ENCODE measurements at places on chromosomes 13 and 19. TPM values are rescaled to one million over a fixed set of nuclear protein-coding genes. Genes with fewer than 3 reads are reported as not detected.

Gene FXYD1
- 121 TPM for polyA plus RNA-seq

Gene ZNF415
- 13.3 TPM for polyA plus RNA-seq

Gene PCDH17
- 3.5 TPM for polyA plus RNA-seq

Gene KCNN1
- 0.24 TPM for polyA plus RNA-seq

Gene CEACAM16
- not detected for polyA plus RNA-seq

Gene EBI3
- 5.7 TPM for polyA plus RNA-seq

Gene LRP3
- 40.0 TPM for polyA plus RNA-seq

Gene TRPM4
- 18.8 TPM for polyA plus RNA-seq

Gene KXD1
- 120 TPM for polyA plus RNA-seq

Gene LGALS14
- polyA plus RNA-seq = not detected

Gene FFAR3
- 0.68 TPM for polyA plus RNA-seq

Gene CEACAM21
- 0.90 TPM for polyA plus RNA-seq

Gene ZNF491
- 1.6 TPM for polyA plus RNA-seq

Gene NLRP12
- polyA plus RNA-seq = 0.18 TPM

Gene HTR2A
- 0.49 TPM for polyA plus RNA-seq

- no peak for DNase-seq
These were observed 808.9 kb downstream of the DIAPH3 start for GRCh38 chr13:59354665-59355369.

GRCh38 chr13:29892151-29892550 is 41.7 kb upstream of the UBL3 start:
- DNase-seq = no peak

GRCh38 chr13:23868521-23868920 is 20.7 kb downstream of the MIPEP start:
- DNase-seq = no peak

DNA sequence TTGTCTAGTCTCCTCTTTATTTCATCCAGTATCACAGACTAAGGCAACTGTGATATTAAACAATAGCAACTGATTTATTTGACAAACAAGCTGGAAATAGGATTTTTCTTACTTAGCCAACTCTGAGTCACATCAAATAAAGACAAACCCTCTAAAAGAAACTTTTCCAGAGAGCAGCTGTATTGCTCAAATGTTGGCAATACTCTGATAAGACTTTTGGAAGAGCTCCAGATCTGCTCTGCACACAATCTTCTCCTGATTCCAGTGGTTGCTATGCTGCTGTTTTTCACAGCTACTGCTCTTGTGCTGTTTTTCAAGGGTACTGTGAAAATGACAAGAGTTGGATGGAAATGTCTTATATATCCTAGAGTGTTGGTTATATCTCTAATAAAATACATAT is 1479.2 kb downstream of the SLITRK5 start:
- no peak for DNase-seq

DNA sequence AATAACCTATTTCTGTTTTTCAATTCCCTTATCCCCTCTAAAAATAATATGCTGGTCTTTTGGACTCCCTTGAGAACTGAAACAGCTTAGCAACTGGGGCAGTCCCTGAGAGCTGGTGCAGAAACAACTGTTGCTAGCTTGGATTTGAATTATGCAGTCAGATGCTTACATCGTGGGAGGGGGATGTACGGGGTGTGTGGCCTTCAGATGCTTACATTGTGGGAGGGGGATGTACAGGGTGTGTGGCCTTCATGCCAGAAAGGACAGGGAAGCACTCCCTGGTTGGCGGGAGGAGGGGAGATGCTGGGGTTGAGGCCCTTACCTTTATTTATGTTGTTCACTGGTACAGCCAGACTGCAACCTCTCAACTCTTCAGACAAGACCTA is 25.6 kb downstream of the LRCH1 start:
- DNase-seq = no peak

- no peak for DNase-seq
These were observed 2.9 kb downstream of the KLK4 start for GRCh38 chr19:50908336-50908735.

DNA sequence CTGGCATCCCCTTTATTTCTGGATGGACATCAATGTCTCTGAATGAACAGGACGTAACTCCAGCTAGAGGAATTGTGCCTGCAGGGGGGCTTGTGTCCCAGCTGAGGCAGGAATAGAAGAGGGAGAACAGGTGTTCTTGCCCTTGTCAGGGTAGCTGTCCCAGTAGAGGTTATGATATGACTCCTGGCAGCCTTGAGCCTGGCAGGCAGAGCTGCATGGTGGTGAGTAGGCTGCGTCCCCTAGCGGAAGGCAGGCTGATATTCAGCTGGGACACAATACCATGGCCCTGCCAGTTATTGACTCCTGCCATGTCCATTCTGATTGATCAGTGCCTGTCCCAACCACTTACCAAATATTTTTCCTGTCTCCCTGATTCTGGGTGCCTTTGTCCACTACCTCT is 197.2 kb downstream of the RAP2A start:
- DNase-seq = no peak

DNA sequence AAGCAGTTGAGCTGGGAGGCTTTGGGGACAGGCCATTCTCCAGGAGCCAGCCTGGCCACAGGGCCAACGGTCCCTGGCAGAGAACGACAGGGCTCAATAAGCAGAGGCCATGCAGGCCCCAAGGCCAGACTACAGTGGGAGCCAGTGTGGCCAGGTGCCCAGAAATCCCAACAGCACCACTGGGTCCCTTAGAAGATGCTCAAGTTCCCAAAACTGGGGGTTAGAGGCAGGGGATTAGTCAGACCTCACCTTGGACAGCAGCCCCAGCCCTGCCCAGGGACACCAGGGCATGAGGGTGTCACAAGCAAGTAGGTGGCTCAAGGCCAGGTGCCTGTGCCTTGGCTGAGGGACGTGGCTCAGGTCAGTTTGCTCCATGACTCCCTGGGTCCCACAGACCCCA is 12.8 kb downstream of the SCGB2B2 start:
- no peak for DNase-seq

DNA sequence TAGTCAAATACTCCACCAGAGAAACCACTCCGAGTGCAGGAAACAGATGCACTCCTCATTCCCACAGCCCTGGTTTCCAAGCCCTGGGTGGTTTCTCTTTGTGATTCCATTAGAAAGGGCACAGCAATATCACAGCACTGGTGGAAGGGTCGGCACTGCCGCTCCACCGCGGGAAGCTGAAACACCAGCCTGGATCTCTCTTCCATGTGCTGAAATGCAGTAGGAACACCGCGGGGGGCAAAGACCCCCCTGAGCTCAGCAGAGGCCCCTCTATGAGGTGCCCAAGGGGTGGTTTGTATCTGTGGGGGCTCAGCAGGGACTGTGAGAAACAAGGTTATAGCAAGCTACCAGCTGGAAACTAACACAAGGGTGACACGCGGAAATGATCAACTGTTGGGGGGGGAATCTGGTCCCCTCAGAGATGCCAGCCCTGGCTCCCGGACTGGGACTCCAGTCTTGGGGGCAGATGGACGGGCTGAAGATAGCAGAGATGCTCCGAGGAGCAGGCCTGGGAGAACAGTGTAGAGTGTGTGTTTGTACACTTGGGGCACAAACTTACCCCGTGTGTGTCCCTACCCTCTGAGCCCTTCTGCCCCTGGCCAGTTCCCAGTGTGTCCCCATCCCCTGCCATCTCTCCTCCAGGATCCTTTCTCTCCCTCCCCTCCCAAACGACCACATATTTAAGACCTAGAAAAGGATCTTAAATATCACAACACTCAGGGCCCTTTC is 1.8 kb downstream of the ZFR2 start:
- no peak for DNase-seq

GRCh38 chr19:30154410-30154809 is 212.4 kb downstream of the URI1 start:
- DNase-seq = no peak

DNA sequence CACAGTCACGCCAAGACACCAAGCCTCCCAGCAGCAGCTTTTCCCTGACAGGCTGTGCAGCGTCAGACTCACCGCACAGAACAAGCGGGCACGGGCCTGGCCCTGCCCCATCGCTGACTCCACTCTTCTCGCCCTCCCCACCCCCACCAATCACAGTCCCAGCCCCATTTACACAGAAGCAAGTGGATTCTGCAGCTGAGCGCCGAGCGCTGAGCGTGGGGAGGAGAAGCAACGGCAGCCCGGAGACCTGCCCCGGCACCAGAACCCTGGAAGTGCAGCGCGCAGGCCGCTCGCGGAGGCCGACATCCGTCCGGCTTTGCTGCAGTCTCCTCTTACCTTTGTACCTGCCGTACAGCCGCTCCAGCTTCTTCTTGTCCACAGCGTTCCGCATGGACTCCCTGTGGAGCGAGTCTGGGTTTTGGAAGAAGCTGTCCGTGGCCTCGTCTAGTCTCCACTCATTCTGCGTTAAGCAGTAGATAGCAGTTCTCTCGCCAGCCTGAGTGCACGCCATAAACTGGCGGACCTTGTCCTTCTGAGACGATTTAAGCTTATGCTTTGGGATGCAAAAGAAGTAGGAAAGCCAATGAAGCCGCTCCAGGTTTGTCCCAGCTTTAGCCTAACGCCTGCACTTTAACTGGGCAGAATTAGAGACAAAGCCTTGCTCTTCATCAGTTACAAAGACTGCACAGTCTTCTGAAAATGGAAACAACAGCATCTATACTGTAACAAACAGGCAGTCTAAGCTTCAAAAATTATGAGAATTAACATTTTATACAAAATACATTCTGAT is 6.8 kb downstream of the DCUN1D2 start:
- DNase-seq = no peak

DNA sequence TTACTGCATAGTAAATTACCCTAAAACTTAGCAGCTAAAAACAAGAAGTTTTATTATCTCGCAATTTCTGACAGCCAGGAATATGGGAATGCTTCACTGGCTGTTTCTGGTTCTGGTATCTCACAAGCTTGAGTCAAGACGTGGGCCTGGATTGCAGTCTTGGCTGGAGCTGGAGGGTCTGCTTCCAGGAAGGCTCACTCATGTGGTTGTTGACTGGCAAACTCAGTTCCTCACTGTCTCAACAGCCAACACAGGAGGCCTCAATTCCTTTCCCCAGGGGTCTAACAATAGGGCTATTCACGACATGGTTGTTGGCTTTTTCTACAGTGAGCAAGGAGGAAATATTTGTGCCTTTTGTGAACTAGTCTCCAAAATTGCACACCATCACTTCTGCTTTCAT is 146.3 kb downstream of the GPC5 start:
- DNase-seq = no peak

DNA sequence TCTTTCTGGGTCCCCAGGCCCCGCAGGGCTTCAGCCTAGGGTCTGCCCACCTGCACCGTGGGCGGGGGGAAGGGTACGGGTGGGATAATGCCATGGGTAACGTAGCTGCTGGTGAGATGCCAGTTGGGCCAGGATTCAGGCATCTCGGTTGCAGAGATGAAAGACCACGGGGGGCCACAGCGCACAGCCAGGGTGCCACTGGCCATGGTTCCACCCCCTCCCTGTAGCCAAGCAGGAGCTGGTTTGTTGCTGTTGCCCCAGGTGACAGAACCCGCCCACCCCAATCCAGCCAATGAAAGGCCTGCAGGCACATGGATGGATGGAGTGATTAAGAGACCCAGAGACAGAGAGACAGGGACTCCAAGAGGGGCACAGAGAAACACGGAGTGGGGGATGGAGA is 1.0 kb upstream of the CGB7 start:
- no peak for DNase-seq

DNA sequence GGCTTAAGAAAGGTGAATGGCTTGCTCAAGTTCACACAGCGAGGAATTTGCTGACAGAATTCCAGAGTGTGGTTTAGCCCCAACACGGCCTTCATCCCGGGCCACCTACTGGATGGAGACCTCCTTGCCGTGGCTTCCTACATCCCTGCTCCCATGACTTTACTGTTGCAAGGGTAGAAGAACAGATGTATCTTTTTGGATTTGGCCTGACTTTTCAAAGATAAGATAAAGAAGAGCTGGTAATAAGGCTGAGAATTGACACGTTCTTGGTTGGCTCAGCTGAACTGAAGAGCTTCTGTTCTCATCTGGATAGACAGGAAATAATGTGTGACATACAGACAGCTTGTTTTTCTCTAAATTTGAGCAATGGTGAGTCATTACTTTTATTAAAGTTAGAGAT is 113.1 kb downstream of the KLF5 start:
- DNase-seq = no peak
